ENCODE measurements at places on chromosomes 1 and 21.

GRCh38 chr1:212628813-212629415 is 20.4 kb downstream of the ATF3 start:
- DNase-seq: no peak

DNA sequence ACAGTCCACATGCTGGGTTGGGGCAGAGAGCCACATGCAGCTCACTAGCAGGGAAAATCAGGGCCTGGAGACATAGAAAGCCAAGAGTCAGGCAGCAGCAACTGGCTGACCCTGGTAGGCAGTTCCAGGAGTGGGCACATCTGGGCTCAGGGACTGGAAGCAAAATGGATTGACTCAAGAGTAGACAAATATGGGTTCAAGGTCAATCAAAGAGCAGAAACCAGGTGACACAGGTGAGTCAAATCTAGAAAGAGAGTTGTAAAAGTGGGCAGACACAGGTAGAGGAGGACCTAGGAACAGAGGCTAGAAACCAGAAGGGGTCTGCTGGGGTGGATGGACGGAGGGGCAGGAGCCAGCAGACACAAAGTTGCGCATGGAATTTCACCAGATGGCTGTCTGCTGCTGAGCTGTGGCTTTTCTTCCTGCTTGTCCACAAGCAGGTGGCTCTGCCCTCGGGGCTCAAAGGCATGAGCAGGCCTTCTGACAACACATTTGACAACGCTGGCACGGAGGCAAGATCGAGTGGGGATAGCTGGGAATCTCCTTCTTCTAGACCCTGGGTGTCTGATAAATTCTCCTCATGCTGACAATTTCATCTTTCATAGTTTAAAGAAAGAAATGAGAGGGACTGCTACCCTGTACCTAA is 40.8 kb upstream of the IGSF3 start:
- no peak for DNase-seq

- DNase-seq: no peak
Observed at GRCh38 chr1:100769906-100770646, 50.5 kb downstream of the VCAM1 start.

GRCh38 chr1:166947398-166948043 is 27.8 kb downstream of the ILDR2 start:
- DNase-seq: no peak

DNA sequence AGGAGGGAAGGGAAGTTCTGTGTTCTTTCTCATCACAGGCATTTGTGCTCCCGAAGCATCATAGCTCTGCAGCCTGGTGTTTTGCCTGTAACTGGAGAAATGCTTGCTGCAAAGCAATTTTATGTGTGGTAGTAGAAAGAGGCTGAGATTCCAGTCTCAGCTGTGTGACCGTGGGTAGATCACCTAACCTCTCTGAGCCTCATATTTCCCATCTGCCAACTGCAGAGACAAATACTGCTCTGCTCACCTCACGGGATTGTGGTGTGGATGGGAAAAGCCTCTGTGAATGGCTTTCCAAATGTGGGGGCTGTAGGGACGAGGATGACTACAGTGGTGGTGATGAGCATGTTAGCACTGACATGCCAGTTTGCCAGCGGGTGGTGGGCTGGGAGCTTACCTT is 84.0 kb downstream of the MDM4 start:
- no peak for DNase-seq

- no peak for DNase-seq
Observed at GRCh38 chr1:221989741-221990140, 247.9 kb upstream of the DUSP10 start.

DNA sequence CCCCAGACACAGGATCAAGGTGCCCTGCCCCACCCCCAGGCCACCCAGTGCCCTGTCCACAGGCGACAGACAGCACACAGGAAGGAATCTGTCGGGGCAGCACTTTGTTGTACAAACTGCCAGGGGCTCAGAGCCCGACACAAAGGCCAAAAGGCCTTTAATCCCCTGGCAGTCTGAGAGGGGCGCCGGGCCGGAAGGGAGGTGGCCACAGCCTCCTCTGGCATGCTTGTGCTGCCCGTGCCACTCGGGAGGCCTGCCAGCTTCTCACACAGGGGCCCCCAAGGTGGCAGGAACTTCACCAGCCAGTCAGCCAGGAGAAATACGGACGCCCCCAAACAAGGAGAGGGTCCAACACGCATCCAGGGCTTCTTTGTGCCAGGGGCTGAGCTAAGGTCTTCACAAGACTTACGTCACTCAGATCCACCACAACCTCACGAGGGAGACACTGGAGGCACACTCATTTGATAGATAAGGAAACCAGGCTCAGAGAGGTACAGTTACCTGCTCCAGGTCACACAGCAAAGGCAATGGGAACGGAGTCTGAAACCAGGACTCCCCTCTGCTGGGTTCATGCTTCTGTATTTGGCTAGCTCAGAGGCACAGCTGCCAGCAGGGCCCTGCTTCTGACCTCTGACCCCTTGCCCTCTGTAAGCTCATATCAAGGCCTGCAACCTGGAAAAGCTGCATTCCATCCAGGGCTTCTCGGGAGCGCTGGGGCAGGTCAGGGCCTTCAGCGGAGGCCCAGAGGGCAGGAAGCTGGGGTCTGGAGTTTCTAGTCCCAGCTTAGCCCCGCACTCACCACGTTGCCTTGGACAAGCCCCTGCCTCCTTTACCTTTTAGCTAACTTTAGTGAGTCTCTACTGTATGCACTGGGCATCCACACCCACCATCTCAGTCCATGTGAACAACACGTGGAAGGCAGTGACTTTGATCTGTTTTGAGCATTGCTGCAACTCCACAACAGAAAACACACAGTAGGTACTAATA is 34.8 kb downstream of the HSPG2 start:
- DNase-seq: no peak

- DNase-seq: no peak
Observed at GRCh38 chr1:223670458-223671159, 5.1 kb upstream of the CAPN8 start.

- DNase-seq: no peak
Observed at GRCh38 chr21:27688773-27689172, 721.9 kb upstream of the ADAMTS5 start.

GRCh38 chr1:206557636-206558473 is 50.5 kb downstream of the RASSF5 start:
- no peak for DNase-seq

GRCh38 chr1:220655961-220656740 is 34.0 kb upstream of the C1orf115 start:
- DNase-seq: no peak

DNA sequence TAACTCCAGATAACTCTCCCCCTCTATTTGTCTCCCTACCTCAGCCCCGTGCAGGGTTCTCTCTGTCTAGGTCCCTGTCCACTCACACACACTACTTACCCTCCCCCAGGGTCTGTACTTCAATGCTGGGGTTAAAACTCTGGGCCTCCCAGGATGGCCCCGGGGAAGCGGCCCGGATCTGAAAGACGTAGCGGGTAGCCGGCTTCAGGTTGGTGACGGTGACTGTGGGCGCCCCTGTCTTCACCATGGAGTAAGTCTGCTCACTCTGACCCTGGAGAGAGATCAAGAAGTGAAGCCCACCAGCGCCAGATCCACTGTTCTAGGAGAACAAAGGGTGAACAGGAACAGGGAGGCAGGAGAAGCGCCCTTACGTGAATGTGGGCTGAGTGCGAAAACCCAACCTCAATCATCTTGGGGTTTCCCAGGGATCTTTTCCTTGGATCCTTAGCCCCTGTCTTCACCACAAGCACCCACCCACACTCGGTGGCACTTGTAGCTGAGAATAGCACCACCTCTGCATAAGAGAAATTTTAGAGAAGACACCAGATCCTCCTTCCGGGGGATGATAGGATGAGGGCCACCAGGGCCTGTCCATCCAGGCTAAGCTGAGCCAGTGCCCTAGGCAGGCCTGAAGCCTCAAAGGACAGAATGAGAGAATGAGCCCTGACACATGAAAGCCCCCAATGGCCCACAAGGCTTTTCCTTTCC is 33.5 kb downstream of the EPHA10 start:
- DNase-seq: no peak

DNA sequence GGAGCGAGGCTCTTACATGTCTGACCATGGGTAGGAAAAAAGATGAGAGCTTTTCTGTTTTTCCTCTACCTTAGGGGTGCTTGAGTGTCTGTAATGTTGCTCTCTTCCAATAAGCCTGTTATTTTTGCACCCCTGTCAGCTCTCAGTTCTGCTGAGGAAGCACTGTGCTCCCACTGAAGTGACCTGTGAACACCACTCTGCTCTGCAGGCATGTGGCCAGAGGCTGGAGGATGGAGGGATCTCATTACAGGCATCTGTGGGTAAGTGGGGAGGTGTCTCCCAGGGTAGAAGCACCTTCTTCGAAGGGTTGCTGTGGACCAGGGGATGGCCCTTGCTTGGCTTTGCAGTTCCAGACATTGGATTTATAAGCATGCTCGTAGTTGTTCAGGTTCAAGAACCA is 56.8 kb upstream of the RBM15 start:
- no peak for DNase-seq

DNA sequence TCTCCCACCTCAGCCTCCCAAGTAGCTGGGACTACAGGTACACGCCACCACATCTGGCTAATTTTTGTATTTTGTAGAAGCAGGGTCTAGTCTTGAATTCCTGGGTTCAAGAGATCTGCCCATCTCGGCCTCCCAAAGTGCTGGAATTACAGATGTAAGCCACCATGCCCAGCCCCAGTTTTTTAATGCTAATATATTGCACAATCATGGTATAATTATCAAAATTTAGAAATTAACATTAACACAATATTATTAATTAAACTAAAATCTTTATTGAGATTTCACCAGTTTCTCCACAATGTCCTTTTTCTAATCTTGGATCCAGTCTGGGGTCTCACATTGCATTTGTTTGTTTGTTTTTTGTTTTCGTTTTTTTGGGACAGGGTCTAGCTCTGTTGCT is 21.9 kb upstream of the GPX7 start:
- no peak for DNase-seq

GRCh38 chr1:202133496-202133895 is 10.8 kb downstream of the GPR37L1 start:
- no peak for DNase-seq

DNA sequence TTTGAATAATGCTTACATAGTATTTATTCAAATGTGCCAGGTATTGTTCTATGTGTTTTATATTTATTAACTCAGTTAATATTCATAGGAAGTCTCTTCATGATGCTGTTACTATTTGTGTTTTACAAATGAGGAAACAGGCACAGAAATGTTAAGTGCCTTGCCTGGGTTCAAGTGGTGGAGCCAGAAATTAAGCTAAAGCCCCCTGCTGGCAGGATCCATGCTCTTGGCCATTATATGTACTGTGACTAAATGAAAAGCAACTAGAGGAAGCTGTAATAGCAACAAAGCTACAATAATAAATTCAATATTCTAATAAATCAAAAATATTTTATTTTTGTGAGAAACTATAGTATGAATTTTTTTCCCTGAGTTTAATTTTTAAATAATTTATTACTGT is 30.0 kb downstream of the IARS2 start:
- no peak for DNase-seq

GRCh38 chr1:231855926-231856325 is 229.3 kb downstream of the DISC1 start:
- no peak for DNase-seq

GRCh38 chr1:245835386-245835785 is 671.7 kb downstream of the SMYD3 start:
- DNase-seq: no peak

DNA sequence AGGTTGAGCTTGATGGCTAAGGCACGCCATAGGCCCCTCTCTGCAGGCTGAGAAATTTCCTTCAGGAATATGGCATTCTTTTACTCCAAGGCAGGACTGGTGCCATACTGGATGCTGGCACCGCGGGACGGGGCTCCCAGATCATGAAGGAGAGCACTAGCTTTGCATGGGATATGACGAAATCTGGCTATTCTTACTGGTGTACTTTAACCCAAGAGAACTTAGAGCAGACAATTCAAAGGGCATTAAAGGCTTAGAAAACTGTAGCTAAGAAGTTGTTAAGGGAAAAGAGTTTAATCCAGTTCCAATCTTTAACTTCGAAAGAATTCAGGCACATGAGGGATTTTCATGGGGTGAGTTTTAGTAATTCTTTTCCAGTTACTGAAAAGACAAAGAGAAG is 204.4 kb upstream of the ESRRG start:
- DNase-seq: no peak

- no peak for DNase-seq
Observed at GRCh38 chr1:24940231-24940630, 10.2 kb upstream of the RUNX3 start.

GRCh38 chr1:82503822-82504221 is 703.1 kb downstream of the ADGRL2 start:
- DNase-seq: no peak

DNA sequence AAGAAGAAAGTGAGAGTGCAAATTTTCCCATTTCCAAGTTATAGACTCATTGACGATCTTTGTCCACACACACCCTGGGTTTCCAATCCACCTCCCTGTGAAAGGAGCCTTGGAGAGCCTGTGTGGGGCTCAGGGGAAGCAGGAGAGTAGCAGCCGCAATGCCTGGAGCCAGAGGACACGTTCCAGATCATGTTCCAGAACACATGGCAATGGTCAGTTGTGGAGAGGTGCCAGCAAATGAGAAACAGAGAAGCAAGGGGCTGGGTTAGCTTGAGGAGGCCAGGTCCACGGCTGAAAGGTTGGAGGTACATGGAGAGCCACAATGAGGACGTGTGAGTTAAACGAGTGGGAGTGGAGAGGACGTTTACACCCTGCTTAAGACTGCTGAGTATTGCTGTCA is 33.0 kb upstream of the SIPA1L2 start:
- DNase-seq: no peak

GRCh38 chr1:218845589-218845988 is 328.1 kb upstream of the LYPLAL1 start:
- no peak for DNase-seq

GRCh38 chr1:101496109-101496508 is 259.3 kb downstream of the S1PR1 start:
- DNase-seq: no peak

- no peak for DNase-seq
Observed at GRCh38 chr1:175600721-175601440, 142.5 kb downstream of the TNR start.

DNA sequence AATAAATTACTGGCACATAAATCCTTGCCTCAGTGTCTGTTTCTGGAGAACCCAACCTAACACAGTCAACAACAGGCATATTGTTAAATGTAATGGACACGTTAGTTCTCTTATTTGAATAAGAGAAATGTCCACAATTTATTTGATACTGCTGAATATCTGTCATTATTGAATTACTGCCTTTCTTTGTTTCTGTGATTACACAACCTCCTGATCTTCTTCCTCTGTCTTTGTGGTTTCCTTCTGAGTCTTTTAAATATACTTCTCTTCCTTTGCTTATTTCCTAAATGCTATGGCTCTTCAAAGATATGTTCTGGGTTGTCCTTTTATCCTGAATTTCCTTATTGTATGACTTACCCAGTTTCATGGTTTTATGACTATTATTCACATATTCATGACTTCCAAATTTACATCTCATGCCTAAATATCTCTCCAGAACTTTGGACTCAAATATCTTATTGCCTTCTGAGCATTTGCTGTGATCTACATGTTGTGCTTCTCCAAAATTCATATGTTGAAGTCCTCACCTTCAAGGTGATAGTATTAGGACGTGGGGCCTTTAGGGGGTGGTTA is 39.9 kb downstream of the MSH4 start:
- DNase-seq: no peak
